ENCODE measurements at places on chromosomes 6 and 20.

GRCh38 chr6:53241938-53242337 lies 93.3 kb upstream of the GCM1 start:
- no peak for DNase-seq

DNA sequence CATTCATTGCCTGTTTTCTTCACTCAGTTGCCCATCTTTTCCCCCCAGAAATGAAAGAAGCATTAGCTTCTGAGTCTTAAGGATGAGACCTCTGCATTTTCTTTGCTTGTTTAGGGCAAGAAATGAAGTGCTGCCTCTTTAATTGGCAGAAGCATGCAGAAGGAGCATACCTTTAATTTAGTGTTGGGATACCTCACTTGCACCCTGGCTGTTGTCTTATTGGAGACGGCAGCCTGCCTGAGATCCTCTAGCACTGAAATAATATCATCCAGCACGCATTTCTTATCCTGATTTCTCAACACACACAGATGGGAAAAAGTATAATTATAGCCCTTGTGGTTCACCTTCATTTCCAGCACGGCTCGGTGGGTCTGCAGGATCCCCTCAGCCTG lies 43.1 kb downstream of the PTCHD4 start:
- DNase-seq: no peak

DNA sequence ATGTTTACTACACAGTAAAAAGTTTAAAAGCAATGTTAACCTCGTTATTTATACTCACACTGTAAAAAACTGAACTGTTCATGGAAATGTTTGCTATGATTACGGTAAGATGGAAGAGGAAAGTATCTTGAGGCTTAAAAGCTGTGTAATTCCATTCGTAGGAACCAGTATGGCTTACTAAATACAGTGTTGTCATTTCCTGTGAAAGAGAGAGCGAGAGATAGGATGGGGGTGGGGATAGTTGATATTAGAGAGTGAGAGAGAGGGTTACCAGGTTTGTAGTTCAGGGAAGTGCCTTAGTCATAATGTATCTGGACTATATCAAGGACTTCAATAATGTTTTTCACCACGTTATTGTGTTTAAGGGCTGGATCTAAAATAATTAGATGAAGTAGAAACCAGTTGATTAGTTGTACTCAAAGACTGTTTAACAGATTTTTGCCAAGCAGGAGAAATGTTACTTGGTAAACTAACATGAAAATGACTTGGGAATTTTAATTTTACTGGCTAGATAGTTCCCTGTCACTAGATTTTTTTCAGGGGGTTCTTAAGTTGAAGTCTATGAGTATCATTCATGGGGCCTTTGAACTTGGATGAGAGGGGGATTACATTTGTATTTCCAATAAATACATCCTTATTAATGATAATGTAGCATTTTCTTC lies 30.4 kb downstream of the AFDN start:
- no peak for DNase-seq

DNA sequence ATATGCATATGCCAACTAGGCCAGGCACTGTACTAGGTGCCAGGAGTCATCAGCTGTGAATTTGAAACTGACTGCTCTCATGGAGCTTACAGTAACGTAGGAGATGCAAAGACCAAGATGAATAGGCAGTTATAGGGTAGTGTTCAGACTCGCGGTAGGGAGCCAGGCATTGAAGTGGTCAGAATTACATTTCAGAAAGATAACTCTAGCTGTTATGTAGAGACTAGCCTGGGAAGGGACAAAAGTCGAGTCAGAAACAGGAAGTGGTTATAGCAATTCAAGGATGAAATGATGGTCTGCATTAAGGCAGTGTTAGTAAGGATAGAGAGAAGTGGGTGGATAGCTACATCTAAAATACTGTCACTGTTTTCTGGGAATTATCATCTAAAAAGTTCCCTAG lies 56.6 kb downstream of the PCMT1 start:
- DNase-seq: no peak

GRCh38 chr6:169456840-169457239 lies 203.2 kb upstream of the THBS2 start:
- no peak for DNase-seq

DNA sequence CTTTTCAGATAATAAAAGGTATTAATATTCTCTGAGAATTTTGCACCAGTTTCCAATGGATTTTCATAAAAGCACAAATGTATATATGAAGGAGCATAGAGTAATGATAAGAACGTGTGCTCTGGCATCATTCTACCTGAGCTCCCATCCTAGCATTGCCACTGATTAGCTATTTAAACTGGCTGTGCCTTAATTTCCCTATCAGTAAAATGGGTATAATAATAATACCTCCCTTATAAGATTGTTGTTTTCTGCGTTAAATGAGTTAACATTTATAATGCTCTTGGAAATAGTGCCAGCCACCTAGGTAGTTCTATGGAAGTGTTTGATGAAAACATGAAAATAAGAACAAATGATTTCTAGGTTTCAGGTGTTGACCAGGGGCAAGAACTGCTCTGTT lies 11.2 kb downstream of the ZKSCAN3 start:
- DNase-seq: no peak

- no peak for DNase-seq
These were observed 37.5 kb upstream of the HAO1 start for GRCh38 chr20:7977709-7978108.

DNA sequence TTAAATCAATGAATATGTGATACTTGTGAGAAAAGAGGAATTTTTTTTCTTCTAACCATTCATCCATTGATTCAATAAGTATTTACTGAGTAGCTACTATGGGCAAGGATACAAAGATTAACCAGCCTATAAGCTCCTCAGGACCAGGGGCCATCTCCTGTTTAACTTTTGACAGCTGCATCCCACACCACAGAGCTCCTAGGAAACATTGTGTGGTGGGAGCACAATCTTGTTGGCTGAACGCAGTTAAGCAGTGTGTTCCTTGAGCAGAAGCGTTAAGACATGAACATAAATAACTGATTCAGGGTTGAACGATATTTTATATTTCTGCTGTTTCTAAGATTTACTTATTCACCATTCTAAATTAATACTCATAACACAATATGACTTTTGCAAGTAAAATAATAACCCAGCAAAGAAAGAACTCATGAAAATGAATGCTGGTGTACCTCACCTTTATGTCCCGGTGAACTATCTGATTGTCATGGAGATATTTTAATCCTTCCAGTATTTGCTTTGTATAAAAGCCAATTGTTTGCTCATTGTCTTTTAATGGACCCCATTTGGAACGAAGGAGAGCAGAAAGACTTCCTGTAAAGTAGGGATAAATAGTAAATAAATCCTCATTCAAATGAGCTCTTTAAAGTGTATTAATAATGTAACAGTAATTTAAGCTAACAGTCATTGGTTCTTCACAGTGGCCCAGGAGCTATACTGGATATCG lies 62.6 kb upstream of the MAP7 start:
- DNase-seq: no peak
